ENCODE measurements at places on chromosomes 3 and 15.

- DNase-seq = no peak
Observed at GRCh38 chr15:52326756-52327155, 31.2 kb upstream of the MYO5C start.

GRCh38 chr3:134361162-134361835 lies 12.9 kb downstream of the AMOTL2 start:
- no peak for DNase-seq

DNA sequence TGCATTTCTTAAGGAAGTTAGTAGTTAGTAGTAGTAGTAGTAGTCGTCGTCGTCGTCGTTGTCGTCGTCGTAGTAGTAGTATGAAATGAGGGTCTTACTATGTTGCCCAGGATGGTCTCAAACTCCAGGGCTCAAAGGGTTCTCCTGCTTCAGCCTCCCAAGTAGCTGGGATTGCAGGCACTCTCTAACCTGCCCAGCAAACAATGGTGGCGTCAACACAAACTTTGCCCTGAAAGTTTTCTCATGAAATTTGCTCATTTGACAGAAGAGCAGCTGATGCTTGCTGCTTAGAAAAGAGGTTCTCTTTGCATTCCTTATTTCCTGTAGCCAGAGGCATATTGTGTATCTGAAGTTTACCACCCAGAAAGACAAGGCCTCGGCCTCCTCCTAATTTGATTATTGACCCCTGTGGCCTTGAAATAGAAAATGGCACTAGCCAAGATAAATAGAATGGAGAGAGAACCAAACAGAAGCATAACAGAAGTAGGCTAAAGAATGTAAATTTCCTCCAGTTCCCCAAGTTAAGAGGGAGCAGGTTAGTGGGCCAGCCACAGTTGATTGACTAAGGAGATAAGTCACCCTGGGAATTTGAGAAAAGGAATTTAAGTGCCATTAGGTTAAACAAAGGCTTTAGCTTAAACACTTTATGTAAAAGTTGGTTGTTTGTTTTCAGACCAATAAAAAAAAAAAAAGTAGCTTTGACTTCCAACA lies 166.2 kb upstream of the ROBO2 start:
- no peak for DNase-seq

GRCh38 chr15:33064878-33065277 lies 129.6 kb downstream of the FMN1 start:
- no peak for DNase-seq

DNA sequence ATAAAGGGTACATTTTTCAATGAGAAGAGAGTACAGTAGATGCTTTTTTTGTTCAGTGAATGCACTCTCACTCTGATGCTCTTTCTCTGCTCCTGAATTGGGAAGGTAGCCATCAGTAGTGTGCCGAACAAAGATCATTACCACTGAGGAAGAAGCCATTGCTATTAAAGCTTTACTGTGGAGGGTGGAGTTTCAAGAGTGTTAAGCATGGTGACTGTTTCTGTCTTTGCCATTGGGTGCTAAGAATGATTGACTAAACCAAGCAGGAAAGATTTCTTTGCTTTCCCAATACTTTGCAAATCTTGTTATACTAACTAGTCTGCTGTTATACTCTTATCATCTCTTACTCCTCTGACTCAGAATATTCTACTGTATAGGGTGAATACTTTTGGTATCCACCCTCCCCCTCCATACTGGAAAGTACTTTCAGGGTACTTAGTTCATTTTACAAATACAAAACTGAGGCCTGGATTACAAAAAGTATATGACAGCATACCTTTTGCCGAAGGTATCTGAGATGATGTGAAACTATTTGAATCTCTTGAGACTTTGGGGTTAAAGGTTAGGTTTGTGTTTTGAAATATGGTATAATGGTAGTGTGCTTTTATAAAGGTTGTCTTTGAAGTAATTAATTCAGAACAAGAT lies 1.7 kb downstream of the RAB11A start:
- no peak for DNase-seq

- DNase-seq = no peak
Observed at GRCh38 chr15:35674873-35675781, 129.2 kb upstream of the DPH6 start.

GRCh38 chr3:53624061-53624857 lies 129.8 kb downstream of the CACNA1D start:
- DNase-seq = no peak

GRCh38 chr3:41317718-41318117 lies 118.4 kb downstream of the CTNNB1 start:
- DNase-seq = no peak

- no peak for DNase-seq
Observed at GRCh38 chr3:69867941-69868505, 128.8 kb downstream of the MITF start.

GRCh38 chr15:84684092-84684491 lies 26.1 kb upstream of the NMB start:
- DNase-seq = no peak
